ENCODE measurements at places on chromosomes 16 and 17.

DNA sequence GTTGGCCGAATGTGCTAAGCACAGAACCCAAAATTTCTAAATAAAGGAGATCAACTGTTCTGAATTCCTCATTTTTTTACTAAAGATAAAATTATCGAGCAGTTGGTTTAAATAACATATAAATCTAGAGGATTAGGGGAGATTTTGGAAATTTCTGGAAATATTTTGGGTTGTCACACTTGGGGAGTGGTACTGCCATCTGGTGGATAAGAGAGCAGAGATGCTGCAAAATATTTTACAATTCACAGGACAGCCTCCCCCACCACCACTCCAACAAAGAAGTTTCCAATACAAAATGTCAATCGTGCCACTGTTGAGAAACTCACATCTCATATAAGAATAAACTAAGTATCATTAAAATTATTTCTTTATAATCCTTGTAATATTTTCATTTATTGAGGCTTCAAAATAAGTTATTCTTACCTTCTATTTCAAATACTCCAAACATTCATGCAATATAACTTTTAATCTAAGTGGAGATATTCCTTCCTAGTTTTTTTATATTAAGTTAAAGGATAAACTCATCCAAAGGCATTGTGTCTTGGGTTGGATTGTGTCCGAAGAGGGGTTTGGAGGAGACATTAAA lies 17.0 kb upstream of the ABCA8 start:
- DNase-seq, result peak; percentile 1

DNA sequence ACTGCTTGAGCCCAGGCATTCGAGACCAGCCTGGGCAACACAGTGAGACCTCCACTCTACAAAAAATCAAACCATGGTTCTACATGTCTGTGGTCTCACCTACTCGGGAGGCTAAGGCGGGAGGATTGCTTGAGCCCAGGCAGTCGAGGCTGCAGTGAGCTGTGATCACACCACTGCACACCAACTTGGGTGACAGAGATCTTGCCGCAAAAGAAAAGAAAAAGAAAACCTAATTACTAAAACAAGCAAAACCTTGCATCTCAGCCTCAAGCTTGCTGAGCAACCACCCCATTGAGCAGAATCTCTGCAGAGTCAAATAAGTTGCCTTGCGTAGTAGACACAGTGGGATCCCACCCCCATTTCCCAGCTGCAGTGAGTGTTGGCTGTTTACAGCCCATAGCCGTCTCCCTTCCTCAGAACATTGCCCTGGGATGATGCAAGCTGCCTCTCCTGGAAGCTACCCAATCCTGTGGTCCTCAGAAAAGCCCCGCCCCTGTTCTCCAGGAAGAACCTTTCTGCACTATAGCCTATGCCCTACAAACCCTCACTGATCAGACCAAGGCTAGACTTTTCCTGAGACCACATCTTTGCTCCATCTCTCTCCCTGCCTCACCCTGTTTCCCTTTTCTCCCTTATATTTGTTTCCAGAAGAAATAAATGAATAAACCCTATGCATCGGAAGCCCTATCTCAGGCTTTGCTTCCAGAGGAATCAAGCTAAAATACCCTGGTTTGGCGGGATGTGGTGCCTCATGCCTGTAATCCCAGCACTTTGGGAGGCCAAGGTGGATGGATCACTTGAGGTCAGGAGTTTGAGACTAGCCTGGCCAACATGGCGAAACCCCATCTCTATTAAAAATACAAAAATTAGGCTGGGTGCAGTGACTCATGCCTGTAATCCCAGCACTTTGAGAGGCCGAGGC lies 16.7 kb upstream of the ERN2 start:
- no peak for DNase-seq

DNA sequence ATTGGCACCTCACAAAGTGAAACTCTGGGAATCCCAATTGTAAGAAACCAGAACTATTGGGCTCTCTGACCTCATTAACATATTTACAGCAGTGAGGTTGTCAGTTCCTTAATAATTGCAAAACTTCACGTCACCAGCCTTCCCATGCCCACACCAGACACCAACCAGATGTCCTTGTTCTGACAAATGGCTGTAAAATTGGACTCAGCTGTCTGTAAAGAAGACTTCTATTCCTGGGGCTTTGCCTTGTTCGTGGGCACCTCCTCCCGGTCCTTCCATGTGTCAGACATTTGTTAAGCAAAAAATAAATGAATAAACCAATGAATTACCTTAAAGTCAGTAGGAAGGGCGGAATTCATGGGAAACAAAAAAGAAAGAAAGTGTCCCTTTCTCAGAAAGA lies 284.3 kb upstream of the CDH11 start:
- no peak for DNase-seq

DNA sequence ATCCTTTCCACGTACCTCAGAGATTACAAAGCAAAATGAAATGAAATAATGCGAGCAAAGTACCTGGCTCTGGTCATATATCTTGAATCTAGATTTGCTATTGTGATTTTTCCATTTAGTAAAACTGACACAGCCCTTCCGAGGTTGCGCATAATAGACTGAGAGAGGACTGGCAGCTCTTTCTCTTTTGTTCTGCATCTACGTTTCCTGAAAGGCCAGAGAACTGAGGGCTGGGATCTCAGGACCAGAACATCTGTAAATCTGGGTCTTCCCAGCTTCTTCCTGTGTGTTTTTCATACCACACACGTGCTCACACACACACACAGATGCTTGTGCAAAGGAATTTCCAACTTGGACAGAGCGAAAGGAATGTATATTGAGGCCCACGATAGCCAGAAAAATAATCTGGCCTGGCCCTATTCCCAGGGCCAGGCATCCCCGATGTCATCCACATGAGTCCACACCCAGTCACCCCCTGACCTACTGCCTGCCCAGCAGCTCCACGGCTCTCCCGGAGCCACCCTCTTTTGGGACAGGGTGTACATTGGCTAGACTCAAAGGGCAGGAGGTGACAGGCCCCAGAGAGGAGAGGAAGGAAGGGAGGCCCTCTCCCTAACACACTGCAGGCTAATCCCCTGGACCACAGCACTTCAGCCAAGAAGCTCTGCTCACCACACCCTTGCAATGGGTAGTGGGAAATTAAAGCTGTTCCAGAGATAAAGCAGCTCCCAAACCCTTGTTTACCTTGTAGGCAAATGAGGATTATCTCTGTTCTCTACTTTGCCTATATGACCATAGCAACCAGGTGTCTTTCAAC lies 41.8 kb downstream of the NOL11 start:
- no peak for DNase-seq

GRCh38 chr17:34988644-34989043 lies 8.3 kb downstream of the LIG3 start:
- no peak for DNase-seq
